ENCODE measurements at places on chromosomes 2 and 18. TPM values are rescaled to one million over a fixed set of nuclear protein-coding genes. Genes with fewer than 3 reads are reported as not detected.

DNA sequence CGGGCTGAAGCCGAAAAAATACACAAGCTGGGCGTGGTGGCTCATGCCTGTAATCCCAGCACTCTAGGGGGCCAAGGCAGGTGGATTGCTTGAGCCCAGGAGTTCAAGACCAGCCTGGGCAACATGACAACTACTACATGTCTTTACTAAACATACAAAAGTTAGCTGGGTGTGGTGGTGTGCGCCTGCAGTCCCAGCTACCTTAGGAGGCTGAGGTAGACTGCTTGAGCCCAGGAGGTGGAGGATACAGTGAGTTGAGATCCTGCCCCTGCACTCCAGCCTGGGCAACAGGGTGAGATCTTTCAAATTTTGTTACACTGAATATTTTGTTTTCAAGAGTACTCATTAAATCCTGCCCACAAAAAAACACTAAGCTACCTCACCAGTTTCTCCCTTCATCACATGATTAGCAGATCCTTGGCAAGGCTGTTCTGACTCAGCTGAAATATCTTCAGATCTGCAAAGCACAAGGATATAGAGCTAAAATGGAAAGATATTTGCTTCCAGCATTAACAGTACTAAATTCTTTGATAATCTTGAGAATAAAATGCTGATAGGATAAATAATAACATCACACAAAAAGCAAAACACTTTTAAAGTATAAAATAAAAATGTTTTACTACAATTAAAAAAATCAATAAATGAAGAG, 28.2 kb upstream of the MCM6 start:
- no peak for DNase-seq

IL1R2 gene
- polyA plus RNA-seq, result 21.6 TPM

CPLX4 gene
- polyA plus RNA-seq, result not detected

DNA sequence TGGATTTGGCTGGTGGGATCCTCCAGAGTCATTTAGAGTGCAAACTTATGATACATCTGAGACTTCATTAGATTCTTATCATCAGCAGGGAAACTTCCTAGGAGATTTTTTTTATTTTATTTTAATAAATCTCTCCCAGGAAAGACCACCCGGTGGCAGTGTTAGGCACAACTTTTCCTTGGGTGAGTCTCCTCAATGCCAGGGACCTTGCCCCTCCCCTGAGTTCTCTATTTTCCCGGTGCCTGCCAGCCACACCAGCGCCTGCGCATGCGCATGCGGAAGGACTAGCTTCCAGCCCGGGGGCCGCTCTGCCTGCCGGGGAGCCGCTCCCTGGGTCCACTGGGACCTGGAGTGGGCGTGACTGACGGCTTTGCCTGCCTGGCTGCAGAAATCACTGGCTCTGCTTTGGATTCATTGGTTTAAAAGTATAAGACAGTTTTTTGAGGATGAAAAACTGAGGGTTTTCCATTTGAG, 86.6 kb downstream of the TMEM182 start:
- DNase-seq, result peak; percentile 76

- no peak for DNase-seq
These were observed 625.2 kb downstream of the CPS1 start for GRCh38 chr2:211181626-211182025.

KLHL30 gene
- not detected for polyA plus RNA-seq

GRCh38 chr2:96537734-96538486, 1.4 kb downstream of the ARID5A start:
- no peak for DNase-seq

DNA sequence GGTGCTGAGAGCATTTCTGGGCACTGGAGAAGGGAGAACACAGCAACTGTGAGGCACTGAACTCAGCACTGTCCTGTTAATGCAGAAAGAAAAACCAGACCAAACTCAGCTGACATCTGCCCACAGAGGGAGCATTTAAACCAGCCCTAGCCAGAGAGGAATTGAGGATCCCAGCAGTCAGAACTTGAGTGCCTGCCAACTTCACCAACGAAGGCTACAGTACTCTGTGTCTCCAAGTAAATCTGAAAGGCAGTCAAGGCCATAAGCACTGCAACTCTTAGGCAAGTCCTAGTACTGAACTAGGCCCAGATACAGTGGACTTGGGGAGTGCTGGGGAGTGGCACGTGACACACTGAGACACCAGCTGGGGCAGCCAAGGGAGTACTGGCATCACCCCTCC, 176.2 kb upstream of the ZC3H15 start:
- DNase-seq, result no peak

HOXD11 gene
- 0.69 TPM for polyA plus RNA-seq

DNA sequence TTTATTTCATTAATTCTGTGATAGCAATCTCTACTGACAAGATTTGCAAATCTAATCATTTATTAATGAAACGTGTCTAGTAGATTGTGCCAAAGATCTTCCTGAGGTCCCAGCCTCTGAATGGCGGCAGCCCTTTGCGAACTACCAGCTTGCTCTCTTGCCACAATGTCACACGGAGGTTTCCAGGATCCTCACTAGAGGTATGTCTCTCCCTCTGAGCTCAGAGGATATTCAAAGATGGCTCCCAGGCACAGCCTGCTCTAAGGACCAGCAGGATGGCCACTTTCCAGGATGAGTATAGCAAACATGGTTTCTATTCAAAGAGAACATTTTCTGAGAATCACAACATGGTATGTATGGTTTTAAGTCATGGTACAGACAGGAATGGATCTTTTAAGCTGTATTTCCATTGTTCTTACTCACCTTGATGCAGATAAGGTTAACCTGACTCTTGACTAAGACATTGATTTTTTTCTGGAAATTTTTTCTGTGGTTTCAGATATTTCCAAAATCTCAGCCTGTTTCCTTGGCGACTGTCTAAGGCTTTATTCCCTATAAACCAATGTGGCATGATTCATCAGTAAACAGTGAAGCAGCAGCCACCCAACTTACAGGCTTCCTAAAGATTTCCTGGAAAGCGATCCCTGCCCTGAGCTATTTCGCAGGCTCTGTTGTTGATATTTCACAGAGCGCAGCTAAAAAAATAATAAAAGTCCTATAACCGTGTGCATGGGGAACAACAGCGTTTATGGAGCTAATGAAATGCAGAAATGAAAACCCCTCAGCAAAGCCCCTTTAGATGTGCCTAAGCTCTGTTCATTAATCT, 54.1 kb upstream of the KLF7 start:
- no peak for DNase-seq

GRCh38 chr2:27681841-27682240, 18.2 kb downstream of the SLC4A1AP start:
- DNase-seq, result no peak

DNA sequence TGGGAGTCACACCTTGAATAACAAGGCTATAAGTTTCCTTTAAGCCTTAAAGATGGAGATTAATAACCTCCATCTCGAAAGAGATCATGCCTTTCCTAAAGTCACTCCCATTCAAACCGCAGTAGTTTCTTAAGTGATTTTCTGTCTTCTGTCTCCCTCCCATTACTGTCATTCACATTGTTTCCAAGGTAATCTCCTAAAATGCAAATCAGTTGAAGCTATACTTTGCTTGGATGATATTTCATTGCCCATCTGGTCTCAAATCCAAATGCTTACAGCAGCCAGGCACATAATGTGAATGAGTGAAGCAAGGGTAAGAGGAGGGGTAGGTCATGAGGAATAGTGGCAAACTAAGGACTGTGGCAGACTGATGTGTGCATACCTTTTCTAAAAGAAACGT, 116.4 kb downstream of the CCDC141 start:
- DNase-seq, result no peak

MLPH gene
- polyA plus RNA-seq, result 56.2 TPM

ERICH2 gene
- polyA plus RNA-seq, result not detected

GRCh38 chr18:11664286-11664685, 24.8 kb upstream of the GNAL start:
- no peak for DNase-seq

DNA sequence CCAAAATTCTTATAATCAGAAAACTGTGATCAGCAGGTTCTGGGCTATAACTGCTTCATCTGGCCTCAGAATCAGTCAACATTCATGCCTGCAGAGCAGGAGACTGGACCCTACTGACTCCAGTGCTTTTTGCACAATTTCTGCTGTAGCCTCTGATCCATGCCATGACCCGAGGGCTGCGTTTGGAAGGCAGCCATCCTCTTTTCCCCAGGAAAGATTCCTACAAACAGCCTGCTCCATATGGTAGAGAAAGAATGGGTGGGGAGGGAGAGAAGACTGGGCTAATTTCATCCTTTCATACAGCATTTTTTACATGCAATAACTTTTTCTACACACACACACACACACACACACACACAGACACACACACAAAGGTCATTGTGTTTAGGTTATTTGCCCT, 133.0 kb upstream of the MMADHC start:
- no peak for DNase-seq

CD226 gene
- 1.4 TPM for polyA plus RNA-seq

- DNase-seq, result no peak
These were observed 151.5 kb downstream of the GULP1 start for GRCh38 chr2:188443207-188443606.

DNA sequence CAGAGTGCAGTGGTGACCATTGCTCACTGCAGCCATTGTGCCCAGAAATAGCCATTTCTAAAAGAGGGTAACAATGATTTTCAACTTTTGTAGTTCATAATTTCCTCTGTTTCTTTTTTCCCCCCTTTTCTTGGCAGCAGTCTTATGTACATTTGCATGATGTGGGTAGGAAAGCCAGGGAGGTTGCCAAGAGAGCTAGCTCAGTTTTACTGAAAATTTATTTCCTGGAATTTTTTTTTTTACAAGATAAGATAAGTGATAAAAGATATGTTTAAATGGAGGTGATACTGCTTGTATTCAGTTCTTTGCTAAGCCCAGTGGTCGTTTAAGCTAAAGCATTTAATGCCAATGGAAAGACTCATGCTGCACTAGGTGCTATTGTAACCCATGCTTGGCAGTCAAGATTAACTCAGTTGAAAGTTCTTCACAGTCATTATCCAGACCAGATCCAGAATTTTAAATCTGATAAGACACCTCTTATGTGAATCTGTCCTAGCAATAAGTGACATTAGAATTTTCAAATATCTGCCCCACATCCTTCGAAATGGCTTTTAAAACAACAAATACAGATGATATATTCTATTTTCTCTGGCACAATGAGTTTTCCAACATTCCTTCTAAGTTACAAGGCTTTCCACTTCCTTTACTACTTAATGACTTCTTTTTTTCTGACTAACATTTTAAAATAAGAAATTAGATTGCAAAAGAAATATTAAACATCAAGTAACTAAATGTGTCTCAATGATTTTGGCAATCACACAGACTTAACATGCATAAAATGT, 4.4 kb upstream of the ATP8B1 start:
- DNase-seq, result no peak

DNA sequence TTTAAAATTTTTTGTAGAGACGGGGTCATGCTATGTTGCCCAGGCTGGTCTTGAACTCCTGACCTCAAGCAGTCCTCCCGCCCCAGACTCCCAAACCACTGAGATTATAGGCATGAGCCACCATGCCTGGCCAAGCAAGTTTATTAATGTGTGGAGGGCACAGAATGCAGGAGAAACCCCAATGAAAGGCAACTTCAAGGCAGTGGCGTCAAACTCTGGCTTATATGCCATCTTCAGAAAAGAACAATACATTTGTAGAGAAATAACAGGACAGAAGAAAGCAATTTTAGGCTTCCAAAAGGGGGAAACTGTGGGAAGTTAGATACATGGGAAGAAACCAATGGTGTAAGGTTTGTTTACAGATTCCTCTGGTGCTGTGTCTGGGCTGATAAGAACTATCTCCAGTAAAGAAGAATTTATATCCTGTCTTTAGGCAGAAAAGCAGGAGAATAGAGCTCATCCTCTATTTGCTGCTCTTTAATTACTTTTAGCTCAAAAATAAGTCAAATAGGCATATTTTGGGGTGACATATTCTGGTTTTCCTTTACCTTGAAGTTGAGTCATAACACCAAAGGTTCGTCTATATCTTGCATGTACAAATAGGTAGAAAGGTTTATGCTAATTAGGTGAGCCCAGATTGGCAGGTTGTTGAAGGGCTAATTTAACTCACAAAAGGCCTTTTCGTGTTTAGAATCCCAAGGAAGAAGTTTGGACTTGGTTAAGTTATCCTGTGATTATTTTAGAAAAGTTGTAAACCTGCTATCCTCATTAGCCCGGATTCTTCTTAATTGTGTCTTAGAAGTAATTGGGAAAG, 26.0 kb upstream of the TMEM214 start:
- DNase-seq, result no peak

GRCh38 chr18:51054764-51055163, 24.8 kb downstream of the SMAD4 start:
- DNase-seq, result no peak

Data from sigmoid colon (tissue), 7 donors.